ENCODE measurements at places on chromosomes 4 and X. TPM values are rescaled to one million over a fixed set of nuclear protein-coding genes. Genes with fewer than 3 reads are reported as not detected.
A peak's percentile ranks its signal among the peaks of the same experiment; 100 is the strongest.

TMPRSS11A gene
- not detected for total RNA-seq

DNA sequence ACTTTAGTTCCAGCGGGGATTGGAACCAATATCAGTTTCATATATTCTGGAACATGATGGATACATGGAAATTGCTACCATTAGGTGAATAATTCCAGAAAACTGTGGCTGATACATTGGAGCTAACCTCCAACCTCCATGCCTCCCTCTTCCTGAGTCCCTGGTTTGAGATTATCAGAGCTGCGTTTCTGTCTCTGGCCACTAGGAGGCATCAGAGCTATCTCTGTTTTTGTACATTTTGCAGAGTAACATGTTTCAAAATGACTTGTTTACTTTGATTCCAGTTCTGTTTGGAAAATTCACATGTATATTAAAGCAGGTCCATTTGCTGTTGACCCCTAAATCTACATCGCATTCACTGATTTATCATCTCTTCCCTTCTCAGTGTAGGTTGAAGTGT lies 2.4 kb upstream of the RAB40AL start:
- DNase-seq, result peak; percentile 1

DNA sequence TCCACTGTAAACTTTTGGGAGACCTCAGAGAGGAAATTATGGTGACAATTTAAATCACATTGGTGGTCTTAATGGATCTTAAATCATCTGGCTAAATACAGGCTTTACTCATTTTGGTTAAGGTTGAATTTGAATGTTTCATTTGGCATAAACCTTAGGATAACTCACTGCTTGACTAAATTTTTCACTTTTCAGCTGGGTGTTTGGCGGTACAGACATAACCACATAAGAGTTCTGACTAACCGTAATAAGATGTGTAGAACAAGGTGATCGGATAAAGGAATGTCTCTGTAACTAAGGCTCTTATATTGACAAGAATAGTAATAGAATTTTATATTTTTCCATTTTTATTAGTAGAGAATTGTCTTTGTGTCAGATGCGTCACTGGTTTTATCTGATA lies 281.0 kb downstream of the BMPR1B start:
- DNase-seq, result no peak

DNA sequence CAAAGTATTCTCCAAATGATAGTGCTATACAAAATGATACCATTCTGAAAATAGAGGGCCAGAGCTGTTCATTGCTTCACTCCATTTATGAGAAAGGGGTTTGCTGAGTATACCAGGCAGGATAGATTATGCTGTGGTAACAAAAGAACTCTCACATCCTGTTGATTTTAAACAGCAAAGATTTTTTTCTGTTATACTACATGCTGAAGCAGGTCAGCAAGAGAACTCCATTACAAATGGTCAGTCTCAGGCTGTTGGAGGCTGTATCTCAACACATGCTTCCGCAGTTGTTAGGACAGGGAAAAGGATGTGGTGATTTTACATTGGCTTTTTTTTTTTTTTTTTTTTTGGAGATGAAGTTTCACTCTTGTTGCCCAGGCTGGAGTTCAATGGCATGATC lies 13.7 kb upstream of the KLHL5 start:
- no peak for DNase-seq

- no peak for DNase-seq
These were observed 25.8 kb downstream of the SLC7A11 start for GRCh38 chr4:138216272-138216867.

- no peak for DNase-seq
These were observed 41.9 kb downstream of the WDR1 start for GRCh38 chr4:10074767-10075105.
